Stimulated activated CD8-positive, alpha-beta memory T cell treated with anti-CD3 and anti-CD28 coated beads, Interleukin-7, amount 100 ng/mL, for 1 hour (primary cell): ENCODE measurements at places on chromosomes 12 and 14.

DNA sequence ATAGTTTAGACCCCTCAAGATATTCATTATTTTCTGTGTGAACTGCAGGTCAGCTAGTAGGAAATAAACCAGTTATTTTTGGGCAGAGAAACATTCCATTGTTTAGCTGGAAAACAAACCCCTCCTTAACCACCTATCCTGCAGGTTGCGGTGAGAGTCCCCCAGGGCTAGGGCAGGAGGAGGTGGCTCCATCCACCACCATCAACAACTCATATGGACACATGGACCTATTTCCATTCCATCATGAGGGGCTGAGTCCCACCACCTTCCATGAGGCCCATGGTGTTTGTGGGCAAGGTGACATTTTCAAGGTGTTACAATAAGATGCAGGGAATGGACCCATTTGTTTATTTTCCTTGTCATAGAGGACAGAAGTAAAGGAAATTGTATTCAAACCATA is 160.1 kb downstream of the FOXN3 start:
- DNase-seq = no peak

DNA sequence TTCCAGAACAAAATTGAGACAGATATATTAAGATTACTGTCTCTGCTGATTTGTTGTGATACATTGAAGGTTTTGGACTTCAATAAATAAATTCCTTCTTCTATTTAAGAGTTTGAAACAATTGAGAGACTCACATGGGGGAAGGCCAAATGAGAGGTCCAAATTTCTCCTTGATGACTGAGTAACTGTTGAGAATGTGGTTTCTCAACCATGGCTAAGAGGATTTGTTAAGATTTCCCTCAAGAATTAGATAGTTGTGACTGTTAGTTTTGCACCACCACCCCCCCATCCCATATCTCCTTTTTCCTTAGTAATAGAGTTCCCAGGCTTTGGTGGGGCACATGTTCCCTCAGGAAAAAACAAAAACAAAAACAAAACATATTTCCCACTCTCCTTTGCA is 47.7 kb upstream of the IGF1 start:
- DNase-seq = no peak

DNA sequence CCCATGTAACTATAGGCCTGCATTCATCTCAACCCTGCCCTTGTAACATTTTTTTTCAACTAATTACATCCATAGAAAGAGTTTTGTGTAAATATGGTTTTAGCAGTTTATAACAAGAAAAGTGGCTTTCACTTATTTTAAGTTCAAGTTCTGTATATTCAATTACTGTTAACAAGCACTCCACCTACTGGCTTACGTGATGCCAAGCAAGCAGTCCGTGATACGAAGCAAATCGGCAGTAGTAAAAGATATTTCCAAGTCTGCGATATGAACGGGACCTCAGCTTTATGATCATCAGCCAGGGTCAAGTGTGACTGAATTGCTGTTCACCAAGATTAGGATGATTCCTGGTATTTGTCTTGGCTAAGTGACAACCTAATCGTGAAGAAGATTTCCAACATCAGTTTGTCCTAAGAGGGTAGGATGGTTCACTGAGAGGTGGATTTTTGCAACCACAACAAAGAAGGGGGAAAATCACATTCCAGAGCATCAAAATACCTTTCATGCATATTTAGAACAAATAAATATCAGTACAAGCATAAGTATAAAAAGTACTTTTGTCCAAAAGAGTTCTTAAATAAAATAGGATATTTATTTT is 456.2 kb downstream of the FOXG1 start:
- no peak for DNase-seq

DNA sequence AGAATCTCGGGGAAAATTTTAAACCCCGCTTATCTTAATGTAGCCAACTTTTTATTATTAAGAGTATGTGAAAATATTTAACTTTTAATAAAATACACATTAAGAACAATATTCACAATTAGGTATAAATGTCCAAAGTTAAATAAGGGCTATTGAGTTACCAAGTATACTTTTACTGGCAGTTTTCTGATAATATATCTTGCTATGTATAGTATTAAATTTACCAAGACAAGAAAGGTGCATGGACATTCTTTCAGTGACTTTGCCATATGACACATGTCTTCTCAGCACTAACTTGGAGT is 115.4 kb downstream of the MON2 start:
- DNase-seq = no peak

GRCh38 chr12:10363914-10364814 is 25.7 kb downstream of the KLRK1 start:
- DNase-seq = no peak

DNA sequence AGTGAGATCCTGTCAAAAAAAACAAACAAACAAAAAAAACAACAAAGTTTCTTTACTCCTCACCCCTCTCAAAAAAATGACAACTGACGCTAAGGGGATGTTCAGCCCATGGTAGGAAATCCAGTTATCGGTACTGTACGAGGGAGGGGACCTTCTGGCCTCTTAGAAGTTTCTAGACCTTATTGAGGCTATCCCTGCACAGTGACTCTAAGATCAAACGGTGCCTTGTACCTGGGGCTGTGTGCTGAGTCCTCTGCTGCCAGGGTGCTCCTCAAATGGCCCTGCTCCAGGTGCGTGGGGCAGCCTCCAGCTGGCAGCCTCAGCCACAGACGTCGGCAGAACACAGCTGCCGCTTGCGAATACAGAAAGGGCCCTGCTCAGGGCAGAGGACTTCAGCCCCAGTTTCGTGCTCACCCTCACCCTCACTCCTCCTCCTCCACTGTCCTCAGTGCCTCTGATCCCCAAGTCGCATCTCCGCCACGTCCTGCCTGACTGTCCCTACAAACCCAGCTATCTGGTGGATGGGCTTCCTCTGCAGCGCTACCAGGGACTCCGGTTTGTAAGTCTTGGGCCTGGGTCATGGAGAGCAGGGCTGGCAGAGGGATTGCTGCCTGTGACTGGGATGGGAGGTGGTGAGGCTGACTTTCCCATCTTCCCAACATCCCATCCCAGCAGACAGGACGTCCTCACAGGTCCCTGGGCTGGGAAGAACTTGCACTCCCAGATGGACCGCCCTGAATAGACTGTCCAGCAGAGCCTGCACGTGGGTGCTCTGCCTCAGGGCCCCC is 90.9 kb downstream of the B4GALNT3 start:
- no peak for DNase-seq

GRCh38 chr14:53850714-53851296 is 105.8 kb downstream of the BMP4 start:
- no peak for DNase-seq

- no peak for DNase-seq
Observed at GRCh38 chr14:72709916-72710611, 183.8 kb downstream of the DPF3 start.

DNA sequence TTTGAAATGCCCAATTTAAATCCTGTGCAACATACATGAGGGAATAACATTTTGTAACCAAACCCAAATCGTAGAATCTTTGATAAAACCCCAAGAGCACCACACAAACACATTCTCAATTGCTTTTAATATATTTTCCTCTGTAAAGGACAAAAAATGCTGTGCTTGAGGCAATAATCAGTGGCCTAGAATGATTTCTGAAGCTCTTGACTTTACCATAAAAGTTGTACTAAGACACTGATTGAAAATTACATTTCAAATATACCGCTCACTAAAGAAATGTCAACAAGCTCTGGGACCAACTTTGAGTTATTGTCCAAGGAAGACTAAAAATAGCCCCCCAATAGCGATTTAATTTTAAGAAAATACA is 1.5 kb downstream of the EML5 start:
- no peak for DNase-seq

GRCh38 chr14:77375164-77375950 is 1.5 kb downstream of the TMED8 start:
- DNase-seq = no peak

DNA sequence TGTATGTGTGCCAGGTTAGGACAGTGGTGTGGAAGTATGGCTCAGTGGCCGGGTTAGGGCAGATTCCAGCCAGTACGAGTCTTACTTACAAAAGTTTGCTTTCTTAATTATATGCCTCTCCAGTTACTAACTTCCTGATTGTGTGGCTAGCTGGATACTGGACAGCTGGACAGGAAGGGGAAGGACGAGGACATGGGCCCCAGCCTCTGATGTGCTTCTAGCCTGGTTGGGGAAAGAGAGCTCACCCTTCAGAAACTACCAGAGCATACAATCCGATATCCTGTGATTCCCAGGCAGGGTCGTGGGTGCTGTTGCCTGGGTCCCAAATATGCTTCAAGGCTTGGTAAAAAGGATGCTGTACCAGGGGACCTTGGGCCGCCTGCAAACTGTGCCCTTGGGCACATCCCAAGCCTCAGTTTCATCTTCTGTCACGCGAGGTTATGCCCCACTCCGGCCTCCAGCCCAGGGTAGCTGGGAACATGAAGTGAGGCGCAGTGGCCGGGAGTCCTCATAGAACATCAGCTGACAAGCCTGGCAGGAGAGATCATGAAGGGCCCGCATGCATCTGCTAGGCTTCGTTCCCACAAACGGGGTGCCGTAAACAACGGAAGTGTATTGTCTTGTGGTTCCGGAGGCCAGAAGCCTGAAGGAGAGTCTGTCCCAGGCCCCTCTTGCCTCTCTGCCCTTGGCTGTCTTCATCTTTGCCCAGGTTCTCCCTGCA is 23.2 kb upstream of the RIN3 start:
- no peak for DNase-seq

DNA sequence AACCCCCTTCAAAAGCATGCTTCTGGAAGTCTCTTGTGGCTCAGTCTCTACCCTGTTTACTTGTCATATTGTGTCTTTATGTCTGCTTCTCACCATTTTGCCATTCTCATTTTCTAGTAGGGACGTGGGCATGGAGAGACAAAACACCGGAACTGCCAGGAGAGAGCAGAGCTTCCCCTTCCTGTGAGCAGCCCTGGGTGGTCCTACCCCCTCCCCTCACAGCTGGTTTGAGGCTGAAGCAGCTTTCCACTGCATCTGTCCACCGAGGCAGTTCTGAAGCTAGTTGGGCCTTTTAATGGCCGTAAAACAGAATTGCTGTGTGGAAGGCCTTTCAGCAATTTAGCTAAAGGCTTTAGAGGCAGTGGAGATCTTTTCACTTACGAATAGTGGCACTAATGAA is 77.0 kb downstream of the PELI2 start:
- DNase-seq = no peak

DNA sequence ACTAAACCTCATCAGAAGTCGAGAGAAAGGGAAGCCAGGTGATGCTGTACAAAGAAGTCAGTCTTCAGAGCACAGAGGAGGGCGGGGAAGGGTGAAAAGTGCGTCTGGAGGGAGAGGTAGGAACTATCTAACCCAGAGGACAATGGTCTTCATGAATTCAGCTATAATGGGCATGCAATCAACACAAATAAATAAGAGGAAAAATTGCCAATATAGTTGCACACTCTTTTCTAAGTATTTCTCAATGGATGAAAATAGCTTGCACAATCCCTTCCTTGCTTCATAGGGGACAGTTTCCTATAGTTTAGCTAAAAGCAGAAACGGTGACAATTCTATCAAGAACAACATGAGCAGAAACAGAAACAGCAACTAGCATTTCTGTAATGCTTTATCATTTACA is 931.2 kb downstream of the AACS start:
- DNase-seq = no peak

DNA sequence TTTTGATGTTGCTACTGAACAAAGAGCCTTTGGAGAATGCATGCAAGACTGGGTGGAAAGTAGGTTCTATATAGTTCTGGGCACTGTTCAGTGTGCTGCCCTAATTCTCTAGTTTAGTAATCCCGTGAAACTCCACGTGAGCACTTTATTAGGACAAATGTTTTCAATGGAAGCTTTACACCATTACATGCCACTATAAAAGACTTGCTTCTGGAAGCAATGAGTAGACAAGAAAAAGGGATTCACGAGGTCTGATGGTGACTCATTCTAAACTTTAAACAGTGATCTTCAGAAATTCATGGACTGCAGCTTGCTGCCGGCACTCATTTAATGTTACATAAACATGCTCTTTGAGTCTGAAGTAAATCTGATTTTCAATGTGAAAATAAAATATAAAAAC is 22.3 kb downstream of the ATG14 start:
- DNase-seq = no peak

GRCh38 chr12:31518680-31519227 is 72.2 kb downstream of the DENND5B start:
- DNase-seq = no peak

- DNase-seq = peak; percentile 34
Observed at GRCh38 chr14:65847075-65847847, 434.7 kb downstream of the FUT8 start.

- DNase-seq = no peak
Observed at GRCh38 chr14:103904493-103905107, 23.7 kb upstream of the TDRD9 start.

DNA sequence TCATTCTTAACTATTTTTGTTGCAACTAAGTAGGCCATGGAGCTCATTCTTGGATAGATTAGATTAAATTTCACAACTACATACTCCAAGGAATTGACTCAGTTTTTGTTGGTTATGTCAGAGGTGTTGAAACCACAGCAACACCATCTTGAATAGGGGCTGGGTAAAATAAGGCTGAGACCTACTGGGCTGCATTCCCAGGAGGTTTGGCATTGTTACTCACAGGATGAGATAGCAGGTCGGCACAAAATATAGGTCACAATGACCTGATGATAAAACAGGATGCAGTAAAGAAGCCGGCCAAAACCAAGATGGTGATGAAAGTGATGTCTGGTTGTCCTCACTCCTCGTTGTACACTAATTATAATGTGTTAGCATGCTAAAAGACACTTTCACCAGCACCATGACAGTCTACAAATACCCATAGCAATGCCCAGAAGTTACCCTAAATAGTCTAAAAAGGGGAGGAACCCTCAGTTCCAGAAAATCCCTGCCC is 20.9 kb downstream of the DMAC2L start:
- no peak for DNase-seq

- no peak for DNase-seq
Observed at GRCh38 chr14:34628681-34629135, 1.2 kb downstream of the SNX6 start.

- no peak for DNase-seq
Observed at GRCh38 chr12:77667101-77667500, 163.6 kb upstream of the NAV3 start.

GRCh38 chr12:96396914-96397313 is 3.3 kb downstream of the CDK17 start:
- DNase-seq = no peak

DNA sequence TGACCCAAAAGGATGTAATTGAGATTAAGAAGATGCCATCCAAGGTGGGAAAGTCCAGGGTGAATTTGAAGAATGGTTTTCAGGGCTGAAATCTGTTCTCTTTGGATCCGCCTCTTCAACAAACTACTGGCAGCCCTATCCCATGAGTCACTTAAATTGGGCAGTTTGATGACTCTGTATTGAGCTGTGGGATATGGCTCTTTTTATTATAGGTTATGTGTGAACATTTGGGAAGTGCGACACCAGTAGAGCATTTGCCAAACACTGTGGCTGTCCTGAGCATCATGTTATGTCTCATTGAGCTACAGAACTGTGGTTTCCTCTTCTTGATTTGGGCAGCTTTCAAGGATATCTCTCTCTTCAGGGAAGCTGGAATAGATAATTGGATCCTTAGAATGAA is 22.3 kb downstream of the IFT43 start:
- DNase-seq = no peak
